Islet precursor cell (in vitro differentiated cells): ENCODE measurements at places on chromosomes 16 and 17.

GRCh38 chr16:24858219-24859041 lies 12.7 kb downstream of the SLC5A11 start:
- peak; percentile 85 for DNase-seq

GRCh38 chr16:11949527-11949926 lies 7.7 kb upstream of the NPIPB2 start:
- peak; percentile 75 for DNase-seq

- peak; percentile 60 for DNase-seq
Observed at GRCh38 chr17:35373984-35374765, 754 bp upstream of the SLFN11 start.

GRCh38 chr17:42521666-42522262 lies 14.3 kb upstream of the NAGLU start:
- DNase-seq: no peak

- DNase-seq: peak; percentile 88
Observed at GRCh38 chr17:1058423-1059130, 61.6 kb downstream of the TIMM22 start.

GRCh38 chr17:82931699-82932517 lies 92.1 kb upstream of the ZNF750 start:
- no peak for DNase-seq

- DNase-seq: no peak
Observed at GRCh38 chr17:27466376-27466742, 10.1 kb downstream of the KSR1 start.

DNA sequence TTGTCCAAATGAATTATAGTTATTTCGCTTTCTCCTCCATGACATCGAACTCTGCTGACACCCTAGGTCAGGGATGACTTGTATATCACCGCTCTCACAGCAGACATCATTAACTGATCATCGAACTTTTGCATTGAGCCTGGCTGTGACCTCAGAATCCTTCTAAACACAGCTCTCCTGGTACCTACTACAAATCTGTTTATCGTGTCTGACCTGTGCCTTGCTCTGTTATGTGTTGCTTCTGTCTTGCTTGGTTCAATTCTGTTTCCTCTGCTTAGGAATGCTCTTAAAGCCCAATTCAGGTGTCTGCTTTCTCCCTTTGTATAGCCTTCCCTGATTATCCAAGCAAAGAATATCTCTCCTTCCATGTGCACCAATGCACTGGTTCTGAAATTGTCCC lies 78.3 kb downstream of the CYLD start:
- DNase-seq: no peak

DNA sequence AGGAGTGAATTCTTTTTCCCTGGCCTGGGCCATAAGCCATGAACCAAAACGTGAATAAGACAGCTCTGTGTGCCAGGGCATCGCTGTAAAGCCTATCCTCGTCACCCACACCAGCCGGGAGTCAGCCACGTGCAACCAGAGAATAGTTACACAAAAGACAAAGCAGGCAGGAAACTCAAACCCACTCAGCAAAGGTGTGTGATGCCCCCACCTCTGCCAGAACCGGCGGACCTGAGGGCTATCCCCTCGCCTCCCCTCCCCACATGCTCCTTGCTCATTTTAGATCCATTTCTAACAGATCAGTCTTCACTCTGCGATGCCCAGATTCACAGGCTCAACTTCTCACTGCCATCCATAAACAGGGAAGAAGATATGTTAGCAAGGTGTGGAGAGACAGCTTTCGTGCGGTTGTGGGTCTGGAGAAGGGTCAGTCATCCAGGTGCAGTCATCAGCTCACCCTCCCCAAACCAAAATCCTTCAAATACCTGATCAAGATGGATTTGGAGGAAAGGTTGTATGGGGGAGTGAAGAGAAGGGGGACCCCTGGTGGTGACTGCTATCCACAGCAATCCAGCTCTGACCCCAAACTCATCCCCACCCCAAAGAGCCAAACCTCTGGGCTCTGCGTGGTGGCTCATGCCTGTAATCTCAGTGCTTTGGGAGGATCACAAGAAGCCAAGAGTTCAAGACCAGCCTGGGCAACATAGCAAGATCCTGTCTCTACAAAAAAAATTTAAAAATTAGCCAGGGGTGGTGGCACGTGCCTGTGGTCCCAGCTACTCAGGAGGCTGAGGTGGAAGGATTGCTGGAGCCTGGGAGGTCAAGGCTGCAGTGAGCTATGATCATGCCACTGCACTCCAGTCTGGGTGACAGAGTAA lies 219.2 kb downstream of the C16orf78 start:
- DNase-seq: peak; percentile 57

- DNase-seq: no peak
Observed at GRCh38 chr16:2086106-2086742, 38.4 kb downstream of the TSC2 start.

GRCh38 chr17:63639125-63639524 lies 16.9 kb downstream of the MAP3K3 start:
- no peak for DNase-seq

DNA sequence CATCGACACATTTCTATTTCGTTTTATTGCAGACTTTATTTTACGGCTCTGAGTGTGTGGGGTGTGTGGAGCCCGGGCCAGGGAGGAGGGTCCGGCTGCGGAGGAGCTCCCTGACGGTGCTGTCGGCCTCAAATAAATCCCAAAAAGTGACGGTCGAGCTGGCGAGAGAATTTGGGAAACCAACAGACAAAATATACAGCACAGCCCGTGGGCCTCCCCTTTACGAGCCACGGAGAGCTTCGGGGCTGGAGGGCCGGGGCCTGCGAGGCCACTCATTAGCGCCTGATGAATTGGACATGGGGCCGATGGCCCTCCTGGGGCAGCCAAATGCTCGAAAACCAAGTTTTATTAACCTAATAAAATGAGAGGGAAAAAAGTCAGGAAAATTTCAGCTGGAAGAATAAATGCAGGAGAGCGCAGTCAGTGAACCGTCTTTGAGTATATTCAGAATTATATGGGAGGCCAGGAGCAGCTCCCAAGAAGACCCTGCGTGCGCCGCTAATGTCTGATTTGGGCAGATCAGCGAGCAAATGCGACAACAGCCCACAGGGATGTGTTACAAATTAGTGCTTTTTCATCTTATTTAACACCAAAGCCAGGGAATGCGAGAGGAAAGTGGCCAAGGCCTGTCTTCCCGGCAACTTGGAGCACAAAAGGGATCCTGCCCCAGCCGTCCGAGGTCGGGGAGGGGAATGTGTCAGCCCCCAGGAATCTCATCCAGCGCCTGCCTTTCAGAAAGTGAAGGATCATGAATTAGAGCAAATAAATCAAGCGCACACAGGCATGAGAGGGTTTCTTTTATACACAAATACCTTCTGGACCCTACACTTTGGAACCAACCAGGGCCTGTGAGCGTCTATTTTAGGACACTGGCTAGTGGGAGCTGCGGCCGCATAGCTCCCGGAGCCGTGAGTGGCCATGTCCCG lies 249.1 kb downstream of the C16orf95 start:
- no peak for DNase-seq

GRCh38 chr16:51430716-51431369 lies 279.8 kb upstream of the SALL1 start:
- DNase-seq: no peak

DNA sequence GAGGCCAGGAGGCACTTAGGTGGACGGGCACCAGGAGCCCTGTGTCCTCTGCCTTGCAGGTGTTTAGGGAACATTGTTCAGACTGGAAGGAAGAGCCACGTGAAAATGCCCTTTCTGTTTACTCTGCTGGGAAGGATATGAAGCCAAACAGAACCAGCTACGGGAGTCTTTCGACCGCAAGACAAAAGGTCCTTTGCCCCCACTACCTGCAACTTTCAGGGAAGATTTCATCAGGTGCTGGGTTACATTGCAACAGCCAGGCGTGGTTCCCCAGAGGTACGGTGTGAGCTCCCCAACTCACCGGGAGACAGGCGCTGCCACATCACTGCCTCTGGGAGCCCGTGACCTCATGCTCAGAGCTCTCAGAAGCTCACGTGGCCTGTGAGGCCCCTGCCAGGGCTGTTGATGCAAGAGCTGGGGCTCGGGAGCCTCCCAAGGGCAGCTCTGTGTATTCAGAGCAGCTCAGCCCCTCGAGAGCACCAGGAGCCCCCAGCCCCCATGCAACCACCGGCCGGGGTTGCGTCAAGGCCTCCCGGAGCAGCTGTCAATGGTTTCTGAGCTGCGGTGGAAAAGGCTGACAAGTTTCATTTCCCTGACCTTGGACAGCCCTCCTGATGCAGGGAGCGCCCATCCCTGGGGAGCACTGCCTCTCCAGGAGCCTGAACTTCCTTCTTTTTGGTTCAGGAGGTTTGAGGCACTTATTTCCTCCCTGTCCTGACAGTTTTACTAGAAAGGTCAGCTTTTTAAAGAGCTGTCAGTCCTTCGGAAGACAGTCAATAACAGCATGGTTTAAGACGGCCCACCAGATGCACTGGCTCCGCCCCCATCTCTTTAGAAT lies 42.1 kb downstream of the TBC1D16 start:
- DNase-seq: peak; percentile 87

- DNase-seq: no peak
Observed at GRCh38 chr17:36888236-36888951, 48.9 kb upstream of the LHX1 start.

GRCh38 chr17:75345514-75346167 lies 56.4 kb upstream of the SLC25A19 start:
- DNase-seq: no peak

GRCh38 chr17:31595076-31595475 lies 203.6 kb downstream of the RAB11FIP4 start:
- DNase-seq: peak; percentile 81

GRCh38 chr17:63423251-63423950 lies 22.7 kb downstream of the CYB561 start:
- DNase-seq: peak; percentile 52

GRCh38 chr17:1553354-1554266 lies 9.0 kb downstream of the PITPNA start:
- no peak for DNase-seq

DNA sequence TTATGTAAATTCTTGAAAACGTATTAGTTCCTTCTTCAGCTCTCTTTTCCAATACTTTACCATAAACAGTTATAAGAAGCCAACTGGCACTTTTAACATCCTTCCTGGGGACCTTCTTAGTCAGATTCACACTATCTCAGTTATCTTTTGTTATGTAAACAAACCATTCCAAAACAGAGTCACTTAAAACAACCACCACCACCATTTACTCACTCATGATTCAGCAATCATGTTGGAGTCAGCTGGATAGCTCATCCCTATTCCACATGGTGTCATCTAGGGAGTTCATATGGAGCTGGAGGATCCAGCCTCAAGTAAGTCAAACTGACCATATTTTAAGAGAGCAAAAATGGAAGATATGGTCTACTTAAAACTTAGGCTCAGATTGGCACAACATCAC lies 240.3 kb upstream of the IRX3 start:
- DNase-seq: no peak

- DNase-seq: no peak
Observed at GRCh38 chr17:63140255-63140654, 174.2 kb downstream of the TANC2 start.

DNA sequence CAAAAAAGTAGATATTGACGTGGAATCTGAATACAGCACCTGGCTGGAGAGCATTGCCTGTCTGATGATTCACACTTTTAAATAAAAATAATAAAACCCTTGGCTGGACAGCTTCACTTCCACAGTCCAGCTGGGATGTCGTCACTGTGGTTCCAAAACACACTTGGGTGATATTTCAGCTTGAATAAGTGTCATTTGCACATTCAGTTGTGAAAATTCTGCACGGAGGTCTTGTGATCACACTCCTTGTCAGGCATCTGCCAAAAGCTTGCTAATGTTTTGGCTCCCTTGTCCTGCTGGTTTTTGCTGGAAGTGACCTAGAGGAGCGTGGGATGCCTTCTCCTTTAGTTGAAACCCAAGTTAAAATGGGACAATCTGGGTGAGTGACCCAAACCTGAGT lies 60.7 kb downstream of the PCTP start:
- no peak for DNase-seq

DNA sequence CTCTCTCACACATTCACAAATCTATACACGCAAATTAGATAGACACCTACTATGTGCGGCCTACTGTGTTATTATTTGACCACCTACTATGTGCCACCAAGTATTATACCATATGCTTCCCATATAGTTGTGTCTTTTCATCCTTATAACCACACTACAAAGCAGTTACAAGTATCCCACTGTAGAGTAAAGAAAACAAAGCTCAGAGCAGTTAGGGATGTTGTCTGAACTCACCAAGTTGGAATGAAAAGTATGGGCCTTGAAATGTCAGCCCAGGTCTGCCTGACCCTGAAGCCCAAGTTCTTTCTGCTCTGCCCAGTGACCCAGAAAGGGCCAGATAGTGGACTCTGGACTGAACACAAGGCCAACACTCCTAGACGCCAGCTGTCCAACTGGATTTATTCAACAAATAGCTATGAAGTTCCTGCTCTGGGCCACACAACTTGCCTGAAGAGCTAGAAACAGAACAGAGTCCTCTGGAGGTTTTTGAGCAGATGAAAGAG lies 8.5 kb downstream of the KRT37 start:
- peak; percentile 85 for DNase-seq

DNA sequence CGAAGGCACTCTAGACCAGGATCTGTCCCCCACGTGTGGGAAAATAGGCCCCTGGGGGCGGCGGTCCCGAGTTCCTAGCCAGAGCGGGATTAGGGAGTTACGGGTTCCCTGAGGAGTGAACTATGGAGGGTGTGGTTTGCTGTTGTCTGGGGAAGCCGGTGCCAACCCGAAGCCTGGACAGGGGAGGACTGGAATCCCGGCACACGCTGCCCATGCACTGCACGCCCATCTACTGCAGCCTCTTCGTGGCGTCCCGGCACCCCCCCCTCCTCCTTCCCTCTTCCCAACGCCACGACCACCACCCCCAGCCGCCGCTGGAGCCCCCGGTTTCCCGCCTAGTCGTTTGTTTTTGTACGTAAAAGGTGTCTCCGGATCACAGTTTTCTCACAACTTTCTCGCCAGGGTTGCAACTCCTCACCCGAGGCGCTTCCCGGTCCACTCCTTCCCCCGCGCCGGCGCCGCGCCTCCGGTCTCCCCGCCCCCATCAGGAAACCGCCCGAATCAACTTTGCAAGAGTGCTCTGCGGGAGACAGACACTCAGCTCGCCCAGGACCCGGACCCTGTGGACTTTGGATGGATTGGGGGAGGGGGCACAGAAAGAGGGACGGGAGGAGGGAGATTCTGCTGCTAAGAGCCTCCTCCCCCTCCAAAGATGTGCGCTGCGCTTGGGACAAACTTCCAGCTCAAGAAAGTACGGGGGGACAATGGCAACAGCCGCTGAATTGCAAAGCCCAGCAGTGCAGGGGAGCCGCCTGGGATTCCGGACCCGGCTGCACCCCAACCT lies 1.4 kb upstream of the LHX1 start:
- peak; percentile 68 for DNase-seq

DNA sequence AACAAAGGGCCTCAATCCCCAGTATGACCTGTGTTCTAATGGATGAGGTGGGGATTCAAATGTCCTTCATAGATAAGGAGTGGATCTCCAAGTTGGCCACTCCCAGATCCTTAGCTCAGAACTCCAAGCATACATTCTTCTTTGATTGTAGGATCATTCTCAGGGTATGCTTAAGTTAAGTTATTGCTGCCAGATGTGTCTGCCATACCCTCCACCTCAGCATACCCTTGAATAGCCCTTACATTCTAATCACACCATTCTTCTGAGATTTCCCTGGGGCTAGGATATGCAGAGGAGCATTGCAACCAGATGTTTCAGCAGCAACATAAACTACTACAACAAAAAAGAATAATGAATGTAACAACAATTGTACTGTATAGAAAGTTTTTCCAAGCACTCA lies 1.6 kb upstream of the KRTAP2-4 start:
- DNase-seq: no peak
